ENCODE measurements at places on chromosomes 12 and 14.

- no peak for DNase-seq
Measured at GRCh38 chr12:15662303-15662980, 126.7 kb downstream of the EPS8 start.

DNA sequence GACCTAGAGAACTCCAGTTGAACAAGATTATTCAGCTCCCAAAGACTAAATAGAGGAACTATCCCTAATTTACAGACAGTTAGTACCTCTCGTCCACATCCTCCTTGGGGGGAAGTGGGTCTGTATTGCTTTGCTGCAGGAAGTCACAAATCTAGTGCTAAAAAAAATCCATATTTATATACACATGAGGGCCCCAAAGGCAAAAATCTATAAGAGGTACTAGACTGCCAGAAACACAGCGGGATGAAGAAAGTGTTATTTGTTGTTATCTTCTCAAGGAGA lies 190.1 kb downstream of the TTC8 start:
- DNase-seq = no peak

DNA sequence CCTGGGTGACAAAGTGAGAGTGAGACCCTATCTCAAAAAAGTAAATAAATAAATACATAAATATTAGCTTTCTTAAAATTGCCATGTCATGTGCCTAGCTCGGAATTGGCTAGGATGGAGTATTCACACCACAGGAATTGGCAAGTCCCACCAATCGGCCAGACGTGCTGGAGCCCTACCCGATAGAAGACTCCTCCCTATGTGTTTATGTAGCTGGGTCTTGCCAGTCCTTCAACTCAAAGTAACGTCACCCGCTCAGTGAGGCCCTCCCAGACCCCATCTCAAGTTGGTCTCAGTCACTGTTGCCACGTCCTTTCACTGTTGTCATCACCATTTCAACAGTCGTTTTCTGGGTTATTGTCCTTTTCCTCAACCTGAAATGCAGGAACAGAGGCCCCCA lies 20.2 kb downstream of the VRTN start:
- no peak for DNase-seq

GRCh38 chr14:55625481-55625880 lies 45.5 kb downstream of the KTN1 start:
- no peak for DNase-seq

- DNase-seq = no peak
Measured at GRCh38 chr14:38079268-38079667, 128.4 kb upstream of the SSTR1 start.

GRCh38 chr14:51614707-51615106 lies 37.0 kb upstream of the FRMD6 start:
- no peak for DNase-seq

DNA sequence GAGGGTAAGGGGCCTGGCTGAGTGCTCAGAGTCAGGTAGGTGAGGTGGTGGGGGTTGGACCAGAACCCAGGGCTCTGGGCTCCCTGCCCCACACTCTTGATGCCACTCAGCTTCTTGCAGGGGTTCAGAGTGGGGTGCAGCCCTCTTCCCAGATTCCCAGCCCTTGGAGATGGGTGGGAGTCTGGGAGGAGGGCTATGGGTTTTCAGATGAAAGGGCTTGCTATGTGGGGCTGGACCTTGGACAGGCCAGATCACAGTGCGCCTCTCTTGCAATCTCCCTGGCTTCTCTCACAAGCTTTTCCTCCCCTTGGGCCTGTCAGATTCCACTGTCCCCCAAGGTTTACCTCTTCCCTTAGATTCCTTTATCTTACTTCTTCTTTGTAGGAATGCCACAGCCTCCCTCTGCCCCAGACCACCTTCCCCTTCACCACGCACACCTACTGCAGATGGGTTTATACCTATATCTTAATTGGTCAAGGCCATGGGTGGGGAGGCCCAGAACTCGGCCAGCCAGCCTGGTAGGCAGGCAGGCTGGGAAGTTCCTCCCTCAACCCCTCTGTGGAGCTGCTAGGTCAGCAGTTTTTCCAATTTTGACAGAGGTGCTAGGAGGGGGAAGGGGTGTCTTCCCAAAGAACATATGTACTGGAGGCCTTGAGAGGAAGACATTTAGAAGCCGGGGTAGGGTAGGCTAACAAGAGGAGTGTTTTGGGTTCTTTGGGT lies 1.4 kb downstream of the NYNRIN start:
- no peak for DNase-seq

DNA sequence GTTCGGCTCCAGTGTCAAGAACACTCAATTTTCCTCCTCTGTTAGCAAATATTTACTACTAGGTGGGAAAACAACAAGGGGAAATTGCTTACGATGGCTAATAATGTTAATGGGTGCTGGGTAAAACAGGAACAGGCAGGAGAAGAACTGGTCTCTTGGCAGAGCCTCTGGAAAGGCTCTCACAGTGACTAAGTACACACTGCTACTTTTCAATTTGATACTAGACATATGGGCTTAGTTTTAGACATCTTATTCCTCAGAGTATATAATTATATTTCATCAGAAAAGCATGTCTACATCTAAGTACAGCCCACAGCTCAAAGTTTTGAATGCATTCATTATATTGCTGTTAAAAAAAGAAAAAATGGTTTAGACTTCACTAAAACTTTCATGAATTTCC lies 65.4 kb upstream of the SAV1 start:
- no peak for DNase-seq

DNA sequence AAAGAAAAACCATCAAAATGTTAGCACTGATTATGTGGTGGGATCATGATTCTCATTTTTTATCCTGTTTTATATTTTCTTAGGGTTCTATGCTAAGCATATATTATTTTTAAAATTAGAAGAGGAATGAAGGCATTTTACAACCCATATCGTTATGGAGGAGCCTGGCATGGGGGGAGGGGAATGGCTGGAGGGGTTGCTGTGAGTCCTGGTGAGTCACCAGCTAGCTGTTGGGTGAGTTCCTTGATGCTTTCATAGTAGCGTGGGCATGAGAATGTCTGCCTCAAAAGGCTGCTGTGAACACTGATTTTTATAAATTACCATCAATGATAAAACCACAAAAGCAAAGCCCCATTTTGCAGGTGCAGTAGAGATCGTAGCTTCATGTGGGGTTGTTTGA lies 46.9 kb downstream of the C14orf132 start:
- no peak for DNase-seq

Measured in stimulated activated CD4-positive, alpha-beta T cell treated with anti-CD3 and anti-CD28 coated beads, Interleukin-15, amount 100 ng/mL, for 24 hours (primary cell).